Inflammatory macrophage treated with lipopolysaccharide for 4 hours (primary cell): ENCODE measurements at places on chromosomes 5 and 9.

DNA sequence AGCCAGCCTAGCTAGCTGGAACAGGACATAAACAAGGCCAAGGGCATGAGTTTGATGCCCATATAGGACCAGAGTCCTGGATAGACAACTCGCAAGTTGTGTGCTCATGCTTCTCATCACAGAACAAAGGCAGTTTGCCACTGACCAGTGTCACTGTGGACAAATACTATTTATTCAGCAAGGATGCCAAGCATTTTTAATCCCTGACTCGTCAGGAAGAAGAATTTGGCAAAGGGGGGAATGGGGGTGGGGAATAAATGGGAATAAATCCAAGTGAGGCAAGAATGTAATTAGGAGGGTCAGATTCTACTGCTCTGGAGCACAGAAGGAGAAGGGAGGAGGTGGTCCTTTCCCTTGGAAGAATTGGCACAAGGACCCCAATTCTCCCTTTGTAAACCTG is 46.8 kb upstream of the ANKRD55 start:
- no peak for DNase-seq

GRCh38 chr5:90191352-90192045 is 218.1 kb downstream of the CETN3 start:
- DNase-seq, result no peak

- DNase-seq, result no peak
Observed at GRCh38 chr5:177515580-177515979, 1.2 kb downstream of the DDX41 start.

GRCh38 chr9:28287455-28287854 is 714.2 kb upstream of the C9orf72 start:
- DNase-seq, result no peak

- peak; percentile 41 for DNase-seq
Observed at GRCh38 chr5:65722575-65723403, 784 bp downstream of the NLN start.

GRCh38 chr9:112925058-112925641 is 34.5 kb upstream of the SLC46A2 start:
- DNase-seq, result peak; percentile 41

GRCh38 chr9:117768750-117769395 is 64.7 kb downstream of the TLR4 start:
- no peak for DNase-seq

GRCh38 chr5:172940268-172941066 is 18.8 kb upstream of the RPL26L1 start:
- no peak for DNase-seq

GRCh38 chr5:75275756-75276155 is 39.1 kb upstream of the ANKRD31 start:
- no peak for DNase-seq

GRCh38 chr5:57804007-57804444 is 321.4 kb upstream of the ACTBL2 start:
- no peak for DNase-seq

- DNase-seq, result no peak
Observed at GRCh38 chr9:113656771-113657670, 193.5 kb downstream of the RGS3 start.
